ENCODE measurements at places on chromosomes 6 and 20. TPM values are rescaled to one million over a fixed set of nuclear protein-coding genes. Genes with fewer than 3 reads are reported as not detected.

DNA sequence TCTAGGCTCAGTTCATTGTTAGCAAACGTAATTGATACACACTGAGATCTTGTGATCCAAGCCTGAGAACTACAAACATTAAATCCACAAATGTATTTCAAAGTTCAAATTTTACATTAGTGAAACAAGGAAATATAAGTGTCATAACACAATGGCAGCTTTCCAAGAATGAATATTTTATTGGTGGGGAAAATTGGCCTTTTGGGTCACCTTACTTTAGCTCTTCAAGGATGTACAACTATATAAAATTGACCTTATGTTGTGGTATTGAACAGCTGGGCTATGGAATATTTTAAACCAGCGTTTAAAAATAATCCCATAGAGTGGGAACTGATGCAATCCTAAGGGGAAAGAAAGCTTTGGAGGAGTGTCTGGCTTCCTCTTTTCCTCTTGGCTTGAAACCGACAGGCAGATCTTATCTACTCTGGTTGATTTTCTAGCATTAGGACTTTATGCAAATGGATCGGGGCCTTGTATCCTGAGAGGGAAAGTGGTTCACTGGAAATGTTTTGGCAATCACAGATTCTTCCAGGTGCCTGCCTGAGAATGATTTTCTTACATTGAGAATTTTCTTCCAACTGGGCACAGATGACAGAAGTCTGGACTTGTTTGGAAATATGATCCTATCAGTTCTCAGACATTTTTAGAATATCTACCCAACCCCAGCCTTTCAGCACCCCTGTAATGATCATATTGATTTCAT is 184.8 kb upstream of the ECI2 start:
- no peak overlapping the region for H3K4me3 ChIP-seq
- H3K4me1 ChIP-seq = peaks cover 15% of the 10 kb centered on the region
- no peaks in the 10 kb centered on the region for H3K27me3 ChIP-seq
- H3K36me3 ChIP-seq = no peaks in the 10 kb centered on the region
- DNase-seq = no peak

GRCh38 chr20:38893056-38893564 is 33.1 kb upstream of the FAM83D start:
- no peak overlapping the region for H3K4me3 ChIP-seq
- DNase-seq = no peak
- peaks cover 4% of the 10 kb centered on the region for H3K27me3 ChIP-seq
- H3K27ac ChIP-seq = no peak overlapping the region
- H3K4me1 ChIP-seq = no peaks in the 10 kb centered on the region

DNA sequence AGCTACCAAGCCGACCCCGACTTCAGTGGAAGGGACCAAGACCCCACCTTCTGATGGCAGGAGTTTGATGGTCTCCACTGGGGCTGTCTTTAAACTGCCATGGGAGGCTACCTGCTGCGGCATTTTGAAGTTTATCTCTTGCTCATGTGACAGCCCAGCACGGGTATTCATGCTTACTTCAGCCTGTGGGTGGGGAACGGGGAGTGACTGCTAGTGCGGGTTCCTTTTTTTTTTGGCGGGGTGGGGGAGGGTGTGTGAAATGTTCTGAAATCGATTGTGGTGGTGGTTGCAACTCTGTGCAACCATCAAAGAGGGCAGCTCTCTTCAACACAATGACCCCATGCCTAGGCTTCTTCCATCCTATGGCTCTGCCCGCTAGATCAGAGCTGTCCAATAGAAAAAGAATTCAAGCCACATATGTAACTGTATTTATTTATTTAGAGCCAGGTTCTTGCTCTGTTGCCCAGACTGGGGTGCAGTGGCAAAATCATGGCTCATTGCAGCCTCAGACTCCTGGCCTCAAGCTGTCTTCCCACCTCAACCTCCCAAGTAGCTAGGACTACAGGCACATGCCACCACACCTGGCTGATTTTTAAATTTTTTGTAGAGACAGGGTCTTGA is 53.7 kb downstream of the PPP1R16B start:
- H3K4me1 ChIP-seq = no peaks in the 10 kb centered on the region
- DNase-seq = no peak
- no peaks in the 10 kb centered on the region for H3K27me3 ChIP-seq
- no peak overlapping the region for H3K27ac ChIP-seq
- no peak overlapping the region for H3K4me3 ChIP-seq

GRCh38 chr6:136592930-136593673 is 42.9 kb upstream of the MAP7 start:
- peak; percentile 64 for DNase-seq
- H3K4me3 ChIP-seq = no peak overlapping the region
- no peaks in the 10 kb centered on the region for H3K27me3 ChIP-seq
- peaks cover 6% of the 10 kb centered on the region for H3K4me1 ChIP-seq
- no peak overlapping the region for H3K27ac ChIP-seq

- H3K27me3 ChIP-seq = no peaks in the 10 kb centered on the region
- DNase-seq = no peak
- no peak overlapping the region for H3K27ac ChIP-seq
- no peak overlapping the region for H3K4me3 ChIP-seq
- H3K36me3 ChIP-seq = no peaks in the 10 kb centered on the region
- peaks cover 7% of the 10 kb centered on the region for H3K4me1 ChIP-seq
Measured at GRCh38 chr6:20686142-20686541, 151.9 kb downstream of the CDKAL1 start.

- DNase-seq = no peak
- H3K27ac ChIP-seq = no peak overlapping the region
- H3K36me3 ChIP-seq = no peaks in the 10 kb centered on the region
- H3K4me1 ChIP-seq = peaks cover 57% of the 10 kb centered on the region
Measured at GRCh38 chr6:128690063-128690462, 169.7 kb upstream of the PTPRK start.

- H3K4me1 ChIP-seq = peaks cover 26% of the 10 kb centered on the region
- no peaks in the 10 kb centered on the region for H3K27me3 ChIP-seq
- H3K36me3 ChIP-seq = no peaks in the 10 kb centered on the region
- no peak overlapping the region for H3K27ac ChIP-seq
- no peak for DNase-seq
Measured at GRCh38 chr6:139881236-139881635, 506.8 kb upstream of the CITED2 start.

DNA sequence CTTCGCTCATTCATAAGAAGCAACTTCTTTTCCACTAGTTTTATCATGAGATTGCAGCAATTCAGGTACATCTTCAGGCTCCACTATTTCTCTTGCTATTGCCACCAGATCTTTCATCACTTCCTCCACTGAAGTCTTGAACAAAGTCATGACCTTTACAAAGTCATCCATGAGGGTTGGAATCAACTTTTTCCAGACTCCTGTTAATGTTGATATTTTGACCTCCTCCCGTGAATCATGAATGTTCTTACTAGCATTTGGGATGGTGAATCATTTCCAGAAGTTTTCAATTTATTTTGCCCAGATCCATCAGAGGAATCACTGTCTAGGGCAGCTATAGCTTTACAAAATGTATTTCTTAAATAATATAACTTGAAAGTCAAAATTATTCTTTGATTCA is 1.5 kb downstream of the CENPQ start:
- H3K27ac ChIP-seq = no peak overlapping the region
- H3K36me3 ChIP-seq = no peaks in the 10 kb centered on the region
- peaks cover 7% of the 10 kb centered on the region for H3K4me1 ChIP-seq
- no peak overlapping the region for H3K4me3 ChIP-seq
- no peaks in the 10 kb centered on the region for H3K27me3 ChIP-seq
- no peak for DNase-seq

DNA sequence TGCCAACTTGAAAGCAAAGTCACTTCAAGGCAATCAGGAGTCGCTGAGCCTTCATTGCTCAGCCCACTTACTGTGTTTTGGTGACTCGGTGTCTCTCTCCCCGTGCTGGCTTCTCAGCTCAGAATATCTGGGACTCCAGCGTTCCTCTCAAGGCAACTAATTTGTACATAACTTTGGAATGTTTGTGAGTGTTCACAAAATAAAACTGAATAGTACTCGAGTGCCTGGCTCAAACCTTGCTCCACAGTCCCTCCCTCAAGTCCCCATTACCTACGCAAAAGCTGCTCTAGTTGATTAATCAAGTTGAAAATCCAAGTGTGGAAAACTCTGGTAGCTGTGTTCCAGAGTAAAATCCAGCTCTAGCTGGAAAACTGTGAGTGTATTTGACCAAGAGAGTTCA is 8.6 kb downstream of the IPCEF1 start:
- no peaks in the 10 kb centered on the region for H3K4me1 ChIP-seq
- no peaks in the 10 kb centered on the region for H3K36me3 ChIP-seq
- H3K4me3 ChIP-seq = no peak overlapping the region
- no peak for DNase-seq
- no peaks in the 10 kb centered on the region for H3K27me3 ChIP-seq

DNA sequence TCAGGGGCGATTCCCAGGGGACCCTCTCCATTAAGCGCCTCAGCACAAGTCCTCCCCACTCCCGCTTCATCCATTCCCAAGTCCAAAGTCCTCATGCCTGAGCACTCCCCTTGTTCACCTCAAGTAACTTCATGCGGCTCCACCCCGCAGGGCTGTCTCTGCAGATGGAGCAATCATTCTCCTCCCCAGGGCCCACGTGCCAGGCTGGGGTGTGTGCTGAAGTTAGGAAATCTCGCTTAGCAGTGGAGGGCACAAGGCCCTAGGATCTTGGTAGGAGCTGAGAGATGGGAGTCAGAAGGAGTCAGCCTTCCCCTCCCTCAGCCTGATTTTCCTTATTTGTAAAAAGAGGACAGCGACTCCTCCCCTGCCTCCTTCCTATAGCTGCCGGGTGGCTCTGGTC is 3.5 kb downstream of the TGM3 start:
- peak; percentile 34 for DNase-seq
- H3K4me3 ChIP-seq = no peak overlapping the region
- no peaks in the 10 kb centered on the region for H3K36me3 ChIP-seq
- no peak overlapping the region for H3K27ac ChIP-seq
- no peaks in the 10 kb centered on the region for H3K27me3 ChIP-seq

GRCh38 chr6:85344996-85345395 is 104.9 kb upstream of the NT5E start:
- H3K4me3 ChIP-seq = no peak overlapping the region
- no peak for DNase-seq
- H3K27ac ChIP-seq = no peak overlapping the region
- no peaks in the 10 kb centered on the region for H3K27me3 ChIP-seq
- H3K4me1 ChIP-seq = no peaks in the 10 kb centered on the region

- H3K27ac ChIP-seq = no peak overlapping the region
- H3K4me1 ChIP-seq = no peaks in the 10 kb centered on the region
- H3K27me3 ChIP-seq = peaks cover 16% of the 10 kb centered on the region
- H3K4me3 ChIP-seq = no peak overlapping the region
- no peak for DNase-seq
- no peaks in the 10 kb centered on the region for H3K36me3 ChIP-seq
Measured at GRCh38 chr6:126103993-126104392, 117.7 kb downstream of the TRMT11 start.

- no peaks in the 10 kb centered on the region for H3K36me3 ChIP-seq
- no peak overlapping the region for H3K27ac ChIP-seq
- H3K4me1 ChIP-seq = peaks cover 20% of the 10 kb centered on the region
- no peak overlapping the region for H3K4me3 ChIP-seq
- no peaks in the 10 kb centered on the region for H3K27me3 ChIP-seq
Measured at GRCh38 chr6:41284726-41285125, 1.8 kb downstream of the TREM1 start.

- no peak overlapping the region for H3K4me3 ChIP-seq
- H3K27me3 ChIP-seq = no peaks in the 10 kb centered on the region
- no peaks in the 10 kb centered on the region for H3K4me1 ChIP-seq
- H3K36me3 ChIP-seq = no peaks in the 10 kb centered on the region
Measured at GRCh38 chr6:154012852-154013251, 26.2 kb upstream of the OPRM1 start.

DNA sequence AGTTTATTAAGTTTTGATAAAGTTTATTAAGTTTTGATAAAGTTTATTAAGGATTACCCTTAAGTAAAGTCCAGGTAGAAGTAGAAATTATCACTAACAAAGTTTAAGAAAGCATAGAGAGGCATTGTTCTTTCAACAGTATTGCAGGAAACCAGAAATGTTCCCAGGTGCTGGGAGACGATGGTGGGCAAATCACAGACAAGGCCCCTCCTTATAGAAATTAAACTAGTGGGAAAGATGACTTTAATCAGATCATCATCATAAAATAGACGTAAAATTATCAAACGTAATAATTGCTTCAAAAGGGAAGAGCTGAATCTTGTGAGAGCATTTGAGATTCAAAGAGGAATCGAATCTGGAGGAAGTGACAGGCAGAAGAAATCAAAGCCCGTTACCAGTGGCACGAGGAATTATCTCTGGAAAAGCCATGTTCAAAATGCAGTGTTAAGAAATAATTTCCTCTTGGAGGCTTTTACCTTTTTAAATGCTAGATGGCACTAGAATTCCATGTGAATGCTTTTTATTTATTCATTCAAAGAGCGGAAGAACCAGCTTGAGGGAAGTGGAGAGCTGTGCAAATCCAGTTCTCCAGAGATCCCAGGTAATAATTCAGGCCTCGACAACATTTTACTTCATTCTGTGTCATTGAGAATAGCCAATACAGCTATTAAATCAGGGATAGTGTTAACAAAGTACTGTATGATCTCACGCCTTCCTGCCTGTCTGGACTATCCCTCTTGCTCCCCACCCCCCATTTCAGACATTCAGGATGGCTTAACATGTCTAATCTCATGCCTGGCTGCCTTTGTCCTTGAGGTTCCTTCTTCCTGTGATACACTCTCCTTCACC is 1.0 kb upstream of the APMAP start:
- H3K36me3 ChIP-seq = no peaks in the 10 kb centered on the region
- peak overlapping the region; percentile 76 for H3K27ac ChIP-seq
- H3K4me1 ChIP-seq = peaks cover 8% of the 10 kb centered on the region
- peak overlapping the region; percentile 57 for H3K4me3 ChIP-seq

DNA sequence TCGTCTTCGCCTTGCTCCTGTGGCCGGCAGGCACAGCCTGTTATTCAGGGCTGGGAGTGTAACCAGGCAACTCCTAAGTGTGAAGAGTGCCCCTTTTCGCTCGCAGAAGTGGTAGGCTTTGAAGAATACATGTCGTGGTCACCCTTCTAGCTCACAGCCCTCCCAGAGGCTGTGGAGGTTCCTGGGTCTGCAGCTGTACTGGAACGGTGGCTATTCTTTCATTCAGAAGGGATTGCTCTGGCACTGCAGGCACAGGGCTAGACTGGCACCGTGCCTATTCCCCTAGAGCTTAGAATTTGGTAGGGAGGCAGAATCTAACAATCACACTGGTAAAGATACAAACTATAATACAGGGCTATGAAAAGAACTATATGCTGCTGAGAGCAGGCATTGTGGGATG is 1.1 kb upstream of the SRSF12 start:
- peaks cover 4% of the 10 kb centered on the region for H3K4me1 ChIP-seq
- H3K27ac ChIP-seq = no peak overlapping the region
- no peaks in the 10 kb centered on the region for H3K27me3 ChIP-seq
- H3K4me3 ChIP-seq = no peak overlapping the region
- H3K36me3 ChIP-seq = no peaks in the 10 kb centered on the region
- DNase-seq = no peak

The NKX2-2 gene
- not detected for total RNA-seq

The C20orf141 gene
- total RNA-seq = not detected

The HLA-DQB1 gene
- 7.2 TPM for total RNA-seq

The TBXT gene
- total RNA-seq = not detected

The PCK1 gene
- total RNA-seq = 1.6 TPM

The SKIC2 gene
- 36.4 TPM for total RNA-seq

The GABRR2 gene
- total RNA-seq = 0.39 TPM

The WFDC11 gene
- not detected for total RNA-seq

The HDDC2 gene
- total RNA-seq = 136 TPM

The CST5 gene
- total RNA-seq = not detected

The PPARD gene
- total RNA-seq = 17.1 TPM

The SLC22A7 gene
- not detected for total RNA-seq

The PDE7B gene
- total RNA-seq = 0.60 TPM

The TPMT gene
- total RNA-seq = 13.1 TPM
